GM04503 (cell line): ENCODE measurements at places on chromosomes 4 and X.
A peak's percentile ranks its signal among the peaks of the same experiment; 100 is the strongest.

GRCh38 chr4:165415910-165416309 lies 37.1 kb downstream of the CPE start:
- DNase-seq = no peak

- DNase-seq = no peak
These were observed 20.0 kb upstream of the BCOR start for GRCh38 chrX:40117715-40118285.

DNA sequence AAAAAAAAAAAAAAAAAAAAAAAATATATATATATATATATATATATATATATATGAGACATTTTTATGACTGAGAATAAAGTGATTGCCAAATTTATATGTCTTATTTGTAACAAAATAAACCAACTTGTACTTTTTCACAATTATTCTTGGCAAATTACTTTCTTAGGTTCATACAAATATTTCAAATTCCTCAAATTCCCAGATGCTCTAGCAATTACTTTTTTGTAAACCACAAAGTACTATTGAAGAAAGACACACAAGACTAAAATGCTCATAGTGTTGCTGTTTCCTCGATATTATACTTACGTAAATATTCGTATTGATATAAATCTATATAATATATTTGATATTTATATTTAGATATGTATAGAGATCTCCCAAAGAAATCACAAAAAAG lies 390.0 kb downstream of the FAT4 start:
- DNase-seq = peak; percentile 38

- no peak for DNase-seq
These were observed 177.4 kb upstream of the HS3ST1 start for GRCh38 chr4:11606078-11606477.

DNA sequence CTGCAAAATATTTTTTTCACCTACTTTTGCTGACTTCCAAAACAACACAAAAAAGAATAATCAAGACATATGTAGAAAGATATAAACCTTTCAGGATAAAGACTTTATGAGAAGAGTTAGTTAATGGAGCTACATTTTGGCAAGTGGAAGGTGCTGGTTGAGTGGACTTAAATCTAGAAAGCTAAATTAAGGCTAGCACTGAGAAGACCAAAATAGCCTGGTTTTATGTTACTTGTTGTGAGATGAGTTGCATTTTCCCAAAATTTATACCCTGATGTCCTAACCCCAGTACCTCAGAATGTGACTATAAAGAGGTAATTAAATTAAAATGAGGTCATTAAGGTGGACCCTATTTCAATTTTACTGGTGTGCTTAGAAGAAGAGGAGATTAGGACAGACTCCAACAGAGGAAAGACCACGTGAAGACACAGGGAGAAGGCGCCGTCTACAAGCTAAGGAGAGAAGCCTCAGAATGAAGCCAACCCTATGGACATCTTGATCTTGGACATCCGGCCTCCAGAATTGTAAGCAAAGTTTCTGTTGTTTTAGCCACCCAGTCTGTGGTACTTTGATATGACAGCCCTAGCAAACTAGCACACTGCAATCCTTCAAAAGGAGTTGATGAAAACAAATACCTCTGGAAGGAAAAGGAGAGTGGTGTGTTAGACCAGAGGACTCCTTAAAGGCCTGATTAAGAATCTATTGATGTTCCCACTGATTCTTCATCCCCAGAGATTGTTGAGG lies 67.4 kb downstream of the FGFBP1 start:
- no peak for DNase-seq

DNA sequence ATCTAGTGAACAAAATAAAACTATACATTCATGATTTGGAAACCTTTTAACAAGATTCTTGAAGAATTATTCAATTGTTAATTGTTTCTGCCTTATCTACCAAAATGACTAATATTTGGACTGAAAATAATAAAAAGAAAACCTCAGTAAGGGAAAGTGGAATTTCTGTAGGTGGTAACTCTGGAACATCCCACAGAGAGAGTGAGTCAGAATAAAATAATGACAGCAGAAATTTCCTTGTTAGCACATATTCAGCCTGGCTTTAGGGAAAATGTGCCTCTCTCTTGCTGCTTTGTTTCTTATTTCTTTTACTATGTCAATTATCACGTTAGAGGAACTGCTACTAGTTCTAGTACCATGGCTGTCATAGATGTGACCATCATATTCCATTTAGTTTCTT lies 421.5 kb upstream of the GNPDA2 start:
- no peak for DNase-seq

DNA sequence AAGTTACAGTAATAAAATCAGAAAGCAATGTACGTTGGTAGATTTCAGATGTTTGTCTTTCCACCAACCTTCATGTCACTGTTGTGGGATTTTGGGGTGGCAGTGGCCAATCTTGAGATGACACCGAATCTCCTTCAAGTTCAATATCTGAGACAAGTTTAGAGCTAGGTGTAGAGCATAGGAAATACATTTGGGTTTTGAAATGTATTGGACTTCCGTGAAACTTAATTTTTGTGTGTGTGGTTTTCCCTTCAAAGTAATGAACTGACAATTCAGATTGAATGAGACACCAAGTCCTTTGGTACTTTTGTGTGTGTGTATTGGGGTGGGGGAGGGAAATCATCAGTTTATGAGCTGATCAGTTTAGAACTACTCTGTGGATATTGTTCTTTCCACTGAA lies 1.8 kb downstream of the WDR44 start:
- DNase-seq = no peak

DNA sequence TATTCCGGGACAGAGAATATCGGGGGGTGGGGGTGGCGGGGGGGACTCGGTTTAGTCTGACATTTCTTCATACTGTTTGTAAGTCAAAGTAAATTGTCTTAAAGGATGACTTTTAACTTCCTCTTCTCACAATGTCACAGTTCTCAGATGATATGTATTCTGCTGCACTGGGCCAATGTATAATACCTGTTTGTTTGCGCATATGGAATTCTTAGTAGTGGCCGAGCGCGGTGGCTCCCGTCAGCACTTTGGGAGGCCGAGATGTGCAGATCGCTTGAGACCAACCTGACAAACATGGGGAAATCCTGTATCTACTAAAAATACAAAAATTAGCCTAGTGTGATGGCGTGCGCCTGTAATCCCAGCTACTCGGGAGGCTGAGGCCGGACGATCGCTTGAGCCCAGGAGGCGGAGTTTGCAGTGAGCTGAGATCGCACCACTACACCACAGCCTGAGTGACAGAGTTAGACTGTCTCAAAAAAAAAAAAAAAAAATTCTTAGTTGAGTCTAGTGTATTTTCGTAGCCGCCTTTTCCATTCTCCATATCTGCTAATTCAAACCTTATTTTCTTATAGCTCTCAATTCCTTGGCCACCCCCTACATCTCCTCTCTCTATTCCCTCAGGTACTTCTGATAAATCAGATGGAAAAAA lies 851 bp downstream of the POLR2B start:
- no peak for DNase-seq

DNA sequence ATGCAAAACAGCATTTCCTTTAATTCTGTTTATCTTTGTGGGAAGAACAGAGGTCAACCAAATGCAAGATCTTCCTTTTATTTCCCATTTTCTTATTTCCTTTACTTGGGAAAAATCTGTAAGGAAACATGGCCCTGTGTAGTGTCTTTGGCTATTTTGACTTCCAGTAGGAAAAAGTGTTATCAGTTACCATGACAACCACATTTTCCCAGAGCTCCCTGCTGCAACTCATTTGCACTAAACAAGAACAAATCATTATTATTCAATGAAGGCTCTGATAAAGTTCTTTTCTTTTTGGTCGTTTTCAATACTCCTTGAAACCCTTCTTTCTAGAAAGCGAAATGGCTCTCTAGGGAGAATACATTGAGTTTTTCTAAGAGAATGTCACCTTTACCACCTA lies 117.2 kb upstream of the DDX53 start:
- DNase-seq = no peak

DNA sequence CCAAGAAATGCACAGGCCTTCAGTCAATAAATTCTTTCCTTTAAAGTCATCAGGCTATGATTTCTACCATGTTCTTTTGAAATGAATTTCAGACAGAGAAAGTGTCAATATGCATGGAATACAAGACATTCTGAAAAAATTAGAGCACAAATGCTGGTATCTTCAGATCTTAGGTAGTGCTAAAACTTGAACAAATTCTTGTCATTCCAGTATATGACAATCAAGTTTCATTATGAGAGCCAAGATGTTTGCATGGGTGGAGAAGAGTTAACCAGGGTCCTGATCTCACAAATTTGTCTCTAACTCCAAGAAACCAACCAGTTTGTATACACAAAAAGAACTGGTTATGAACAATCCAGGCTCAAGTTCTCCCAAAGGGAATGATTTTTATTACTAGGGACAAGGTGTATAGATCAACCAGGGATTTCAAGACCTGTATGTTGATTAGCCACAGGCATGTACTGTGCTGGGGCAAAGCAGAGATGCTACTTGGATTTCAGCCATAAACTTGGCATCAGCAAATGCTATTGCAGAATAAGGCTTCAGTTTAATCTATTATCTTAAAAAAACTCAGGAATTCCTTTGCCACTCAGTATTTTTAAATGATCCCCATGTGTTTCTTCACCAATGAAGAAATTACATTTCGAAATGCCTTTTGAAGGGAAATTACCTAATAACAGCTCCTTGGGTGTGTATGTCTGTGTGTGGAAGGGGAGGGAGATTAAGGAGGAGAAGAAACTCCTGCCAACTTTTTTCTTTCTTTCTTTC lies 69.7 kb downstream of the FANCB start:
- peak; percentile 30 for DNase-seq
